ENCODE measurements at places on chromosomes 3 and 15.
A peak's percentile ranks its signal among the peaks of the same experiment; 100 is the strongest.

- no peak for DNase-seq
Measured at GRCh38 chr3:194298331-194299227, 52.5 kb downstream of the CPN2 start.

- DNase-seq: peak; percentile 50
Measured at GRCh38 chr15:74545086-74545485, 4.1 kb downstream of the ARID3B start.

GRCh38 chr3:129583289-129583688 lies 23.2 kb downstream of the PLXND1 start:
- DNase-seq: no peak

DNA sequence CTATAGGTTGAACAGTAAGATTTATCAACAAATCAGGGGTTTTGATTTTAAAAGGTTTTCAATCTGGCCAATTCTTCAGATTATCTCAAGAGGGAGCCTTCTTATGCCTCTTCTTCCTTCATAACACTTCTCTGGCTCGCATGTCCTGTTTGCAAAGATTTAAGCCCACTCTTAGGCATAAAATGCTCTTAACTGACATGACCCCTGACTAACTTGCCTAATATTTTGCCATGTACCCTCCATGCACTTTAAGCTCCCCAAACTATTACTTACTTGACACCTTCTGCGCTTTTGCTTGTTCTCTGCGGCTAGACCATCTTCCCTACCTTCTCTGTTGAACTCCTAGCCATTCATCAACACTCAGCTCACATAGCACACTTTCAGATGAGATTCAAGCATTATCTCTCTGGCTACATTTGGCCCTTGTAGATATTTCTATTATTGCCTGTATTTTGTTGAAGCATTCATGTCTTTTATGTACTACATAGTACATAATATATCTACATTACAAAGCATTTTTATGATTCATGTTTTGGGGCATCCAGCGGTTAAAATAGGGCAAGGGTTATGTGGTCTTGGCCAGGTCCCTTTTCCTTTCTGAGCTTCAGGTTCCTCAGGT lies 1.0 kb upstream of the ARIH1 start:
- DNase-seq: no peak

- DNase-seq: no peak
Measured at GRCh38 chr3:179695672-179696313, 43.0 kb downstream of the USP13 start.

GRCh38 chr3:17192995-17193394 lies 308.2 kb downstream of the PLCL2 start:
- DNase-seq: no peak

- no peak for DNase-seq
Measured at GRCh38 chr3:4794331-4794730, 184.9 kb upstream of the BHLHE40 start.

- peak; percentile 86 for DNase-seq
Measured at GRCh38 chr3:46368569-46368968, 2.2 kb upstream of the CCR5 start.

DNA sequence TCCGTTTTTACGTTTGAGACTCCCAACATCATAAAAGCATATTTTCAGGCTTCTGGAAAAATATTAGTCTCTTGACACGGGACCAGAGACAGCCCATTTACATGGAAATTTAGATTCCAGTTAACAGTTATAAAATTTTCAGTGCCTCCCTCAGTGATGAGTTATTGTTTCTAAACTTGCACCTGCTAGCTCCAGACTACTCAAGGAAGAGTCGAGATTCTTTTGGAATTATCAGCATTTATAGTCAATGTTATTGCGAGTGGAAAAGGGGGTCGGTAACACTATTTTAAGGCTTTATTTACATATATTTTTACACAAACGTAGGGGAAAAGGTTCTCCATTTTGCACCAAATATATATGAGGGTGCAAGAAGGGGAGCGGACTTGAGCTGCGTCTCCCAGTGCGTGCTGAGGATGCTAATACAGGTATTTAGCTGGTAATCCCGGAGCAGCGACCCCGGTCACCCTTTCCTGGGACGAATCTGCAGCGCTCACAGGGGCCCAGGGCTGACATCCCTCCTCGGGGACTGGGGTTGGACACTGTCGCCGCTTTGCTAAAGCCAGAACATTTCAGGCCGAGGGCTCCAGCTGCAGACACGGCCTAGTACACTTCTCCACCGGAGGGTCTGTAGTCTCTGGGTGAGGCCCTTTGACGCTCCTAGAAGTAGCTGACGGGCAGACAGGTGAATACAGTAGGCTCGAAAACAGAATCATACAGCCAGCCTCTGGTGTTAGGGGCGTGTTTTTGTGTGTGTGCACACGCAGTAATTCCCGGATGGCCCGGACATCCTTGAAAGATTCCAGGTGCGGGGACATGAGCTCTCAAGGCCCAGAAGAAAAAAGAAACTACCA lies 729 bp upstream of the ZBTB11 start:
- DNase-seq: no peak
